ENCODE measurements at places on chromosomes 12 and 14.

DNA sequence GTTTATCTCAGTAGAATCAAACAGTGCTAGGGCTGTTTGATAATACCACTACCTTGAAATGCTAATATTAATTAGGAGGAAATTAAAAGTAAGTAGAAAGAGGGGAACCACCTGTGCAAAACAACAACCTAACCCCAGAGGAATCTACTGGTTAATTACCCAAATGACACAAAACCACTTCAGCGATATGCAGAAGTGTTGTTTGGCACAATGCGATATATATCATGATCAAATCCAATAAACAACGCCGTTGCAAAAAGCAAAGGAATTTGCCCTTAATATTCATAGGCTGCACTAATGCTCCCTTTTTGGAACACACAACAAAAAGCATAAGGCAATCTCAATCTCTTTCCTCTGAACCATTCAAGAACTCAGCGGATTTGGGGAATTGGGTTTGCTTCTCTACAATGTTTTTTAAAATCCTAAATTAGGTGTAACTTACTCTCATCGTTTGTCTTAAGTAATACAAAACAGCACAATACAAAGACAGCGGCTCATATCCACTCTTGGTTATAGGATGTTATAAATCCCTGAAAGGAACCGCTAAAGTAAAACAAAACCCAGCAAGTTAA lies 1.5 kb downstream of the MAP4K5 start:
- no peak for DNase-seq

- no peak for DNase-seq
Measured at GRCh38 chr12:16285586-16285985, 8.1 kb upstream of the SLC15A5 start.

DNA sequence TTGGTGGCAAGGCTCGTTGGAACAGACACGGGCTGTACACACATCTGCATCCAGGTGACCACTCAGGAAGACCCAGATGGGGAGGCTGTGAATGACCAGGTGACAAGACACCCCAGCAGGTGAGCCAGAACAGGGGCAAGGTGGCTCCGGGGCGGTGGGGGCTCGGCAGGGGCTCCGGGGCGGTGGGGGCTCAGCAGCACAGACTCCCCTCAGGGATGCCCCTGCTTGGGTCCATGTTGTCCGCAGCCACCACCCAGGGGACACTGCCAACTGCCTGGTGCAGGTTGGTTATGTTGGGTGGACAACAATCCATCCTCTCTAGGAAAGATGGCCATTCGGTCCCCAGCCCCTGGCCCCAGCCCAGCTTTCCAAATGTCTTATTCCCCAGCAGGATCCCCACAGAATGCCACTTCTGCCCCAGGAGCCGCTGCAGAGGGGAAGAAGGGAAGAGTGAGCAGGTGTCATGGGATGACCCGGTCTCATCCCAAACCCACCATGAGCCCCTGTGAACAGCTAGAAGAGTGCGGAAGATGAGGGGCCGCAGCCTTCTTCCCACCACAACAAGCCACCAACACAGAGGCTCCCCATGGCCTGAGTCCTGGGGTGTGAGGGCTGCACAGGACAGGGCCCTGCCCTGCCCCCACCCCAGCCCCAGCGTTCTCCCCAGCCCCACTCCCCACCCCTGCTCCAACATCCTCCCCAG lies 31.4 kb upstream of the C14orf180 start:
- DNase-seq: no peak

DNA sequence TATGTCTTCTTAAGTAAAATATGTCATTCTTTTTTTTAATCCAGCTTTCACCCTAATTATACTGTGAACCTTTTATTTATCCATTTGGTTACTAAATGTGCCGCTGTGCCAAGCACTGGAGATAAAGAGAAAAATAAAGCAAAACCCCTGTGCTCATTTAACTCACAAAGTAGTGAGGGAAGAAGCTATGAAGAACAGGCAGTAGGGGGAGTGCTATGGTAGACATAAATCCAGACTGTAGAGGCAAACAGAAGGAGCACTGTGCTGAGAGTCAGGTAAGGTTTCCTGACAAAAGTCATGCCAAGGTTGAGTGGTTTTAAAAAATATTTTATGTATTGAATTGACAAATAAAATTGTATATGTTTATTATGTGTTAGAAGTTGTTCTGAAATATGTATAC lies 188.5 kb upstream of the SYT10 start:
- no peak for DNase-seq

DNA sequence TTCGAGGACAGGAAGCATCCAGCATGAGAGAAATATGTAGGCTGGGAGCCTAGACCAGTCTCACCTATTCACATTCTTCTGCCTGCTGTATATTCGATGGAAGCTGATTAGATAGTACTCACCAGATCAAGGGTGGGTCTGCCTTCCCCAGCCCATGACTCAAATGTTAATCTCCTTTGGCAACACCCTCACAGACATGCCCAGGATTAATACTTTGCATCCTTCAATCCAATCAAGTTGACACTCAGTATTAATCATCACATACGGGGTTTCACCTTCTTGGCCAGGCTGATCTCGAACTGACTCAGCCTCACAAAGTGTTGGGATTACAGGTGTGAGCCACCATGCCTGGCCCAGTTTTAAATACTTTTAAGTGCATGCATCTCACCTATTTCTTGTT lies 30.5 kb upstream of the SLC10A1 start:
- DNase-seq: no peak

- no peak for DNase-seq
Measured at GRCh38 chr12:79826267-79827128, 108.4 kb downstream of the PPP1R12A start.

DNA sequence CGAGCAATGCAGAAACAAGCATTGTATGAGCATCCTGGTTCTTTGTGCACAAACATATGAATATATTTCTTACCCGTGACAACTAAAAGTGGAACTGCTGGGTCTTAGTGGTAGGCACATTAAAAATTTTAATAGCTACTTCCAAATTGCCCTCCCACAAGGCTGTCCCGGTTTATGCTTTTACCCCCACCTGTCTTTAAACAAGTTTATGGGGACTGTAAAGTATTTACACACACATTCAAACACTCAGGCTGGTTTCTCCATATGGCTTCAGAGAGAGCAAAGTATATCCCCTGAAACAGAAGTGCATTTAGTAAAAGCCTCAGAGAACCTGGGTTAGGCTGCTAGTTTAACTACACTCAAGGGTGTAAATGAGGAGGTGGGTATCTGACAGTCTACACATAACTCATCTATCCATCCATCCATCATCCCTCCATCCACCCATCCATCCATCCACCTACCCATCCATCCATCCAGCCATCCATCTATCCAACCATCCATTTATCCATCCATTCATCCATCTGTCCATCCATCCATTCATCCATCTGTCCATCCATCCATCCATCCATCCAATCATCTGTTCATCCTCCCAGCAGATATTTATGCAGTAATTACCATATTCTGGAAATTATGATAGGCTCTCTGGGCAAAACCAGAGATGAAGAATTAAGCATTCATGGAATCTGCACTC lies 75.7 kb upstream of the DICER1 start:
- DNase-seq: no peak

DNA sequence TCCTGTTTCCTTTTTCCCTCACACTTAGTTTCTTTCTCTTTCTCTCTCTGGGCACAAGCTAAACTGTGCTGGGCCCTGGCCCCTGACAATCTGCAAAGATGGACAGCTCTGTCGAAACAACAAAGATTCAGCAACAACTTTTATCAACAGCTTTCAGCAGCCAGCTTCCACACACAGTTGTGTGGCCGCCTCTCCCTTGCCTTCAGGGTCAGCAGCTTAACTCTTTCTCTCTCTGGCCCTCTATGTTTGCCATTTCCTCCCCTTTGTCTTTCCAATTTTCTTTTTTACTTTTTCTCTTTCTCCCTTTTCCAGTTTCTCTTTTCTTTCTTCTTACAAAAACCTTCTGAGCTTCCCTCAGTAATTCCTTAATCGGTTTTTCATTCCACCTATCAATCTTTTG lies 43.3 kb downstream of the IQSEC3 start:
- no peak for DNase-seq
